Renal cortical epithelial cell (primary cell): ENCODE measurements at places on chromosomes 12 and 14.

GRCh38 chr14:80805136-80805535 is 136.4 kb downstream of the CEP128 start:
- no peak for DNase-seq

DNA sequence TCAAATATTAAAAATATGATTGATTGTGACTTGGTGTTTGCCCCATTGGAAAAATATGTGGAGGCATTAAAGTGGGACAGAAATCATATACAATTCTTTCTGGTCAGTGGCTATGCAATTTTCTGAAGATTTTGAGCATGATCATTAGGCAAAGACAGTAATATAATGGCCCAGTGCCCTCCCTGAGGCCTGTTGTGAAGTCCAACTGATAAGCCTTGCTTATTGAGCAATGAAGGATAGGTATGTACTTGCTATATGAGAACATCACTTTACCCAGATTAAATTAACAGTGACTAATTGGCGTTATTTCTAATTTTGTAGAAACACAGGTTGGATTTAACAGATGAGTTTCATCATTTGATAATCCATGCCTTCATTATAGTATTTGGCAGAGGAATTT is 57.1 kb downstream of the NKX2-1 start:
- no peak for DNase-seq

GRCh38 chr12:89775063-89775985 is 66.7 kb upstream of the ATP2B1 start:
- peak; percentile 91 for DNase-seq

GRCh38 chr14:20809917-20810316 is 7.3 kb upstream of the RNASE1 start:
- no peak for DNase-seq

GRCh38 chr12:27979145-27979544 is 6.6 kb upstream of the PTHLH start:
- DNase-seq, result no peak

GRCh38 chr12:93100610-93101009 is 171.5 kb upstream of the EEA1 start:
- no peak for DNase-seq

DNA sequence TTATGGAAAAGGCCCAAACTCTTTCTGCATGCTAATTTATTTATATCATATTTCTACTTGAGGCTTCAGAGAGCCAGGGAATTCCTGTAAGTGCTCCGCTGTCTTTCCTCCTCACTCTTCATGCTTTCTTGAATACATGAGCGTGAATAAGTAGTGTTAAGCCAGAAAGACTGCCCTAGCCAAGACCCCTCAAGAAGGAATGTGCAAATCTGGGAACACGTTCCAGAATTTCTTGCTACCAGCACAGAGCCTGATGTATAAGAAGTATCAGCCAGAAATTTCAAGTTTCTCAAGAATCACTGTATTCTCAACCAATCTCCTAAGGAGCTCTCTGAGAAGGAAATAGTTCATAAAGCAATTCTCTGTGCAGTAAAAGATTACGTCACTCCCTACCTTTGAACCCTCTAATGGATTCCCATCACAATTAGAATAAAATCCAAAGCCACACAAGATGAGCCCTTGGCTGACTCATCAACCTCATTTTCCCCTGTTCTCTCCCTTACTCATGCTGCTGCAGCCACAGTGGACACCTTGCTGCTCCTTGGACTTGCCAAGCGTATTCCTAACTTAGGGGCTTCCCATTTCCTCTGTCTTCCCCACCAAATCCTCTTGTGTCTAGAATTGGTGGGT is 6.9 kb upstream of the TSPAN8 start:
- peak; percentile 97 for DNase-seq

GRCh38 chr12:113202300-113203075 is 17.0 kb downstream of the RITA1 start:
- DNase-seq, result no peak

GRCh38 chr12:25156061-25156460 is 38.9 kb downstream of the DNAI7 start:
- DNase-seq, result no peak

- DNase-seq, result no peak
Measured at GRCh38 chr12:2765052-2765451, 29.7 kb upstream of the FKBP4 start.

- DNase-seq, result no peak
Measured at GRCh38 chr12:42118136-42118879, 26.4 kb downstream of the GXYLT1 start.

DNA sequence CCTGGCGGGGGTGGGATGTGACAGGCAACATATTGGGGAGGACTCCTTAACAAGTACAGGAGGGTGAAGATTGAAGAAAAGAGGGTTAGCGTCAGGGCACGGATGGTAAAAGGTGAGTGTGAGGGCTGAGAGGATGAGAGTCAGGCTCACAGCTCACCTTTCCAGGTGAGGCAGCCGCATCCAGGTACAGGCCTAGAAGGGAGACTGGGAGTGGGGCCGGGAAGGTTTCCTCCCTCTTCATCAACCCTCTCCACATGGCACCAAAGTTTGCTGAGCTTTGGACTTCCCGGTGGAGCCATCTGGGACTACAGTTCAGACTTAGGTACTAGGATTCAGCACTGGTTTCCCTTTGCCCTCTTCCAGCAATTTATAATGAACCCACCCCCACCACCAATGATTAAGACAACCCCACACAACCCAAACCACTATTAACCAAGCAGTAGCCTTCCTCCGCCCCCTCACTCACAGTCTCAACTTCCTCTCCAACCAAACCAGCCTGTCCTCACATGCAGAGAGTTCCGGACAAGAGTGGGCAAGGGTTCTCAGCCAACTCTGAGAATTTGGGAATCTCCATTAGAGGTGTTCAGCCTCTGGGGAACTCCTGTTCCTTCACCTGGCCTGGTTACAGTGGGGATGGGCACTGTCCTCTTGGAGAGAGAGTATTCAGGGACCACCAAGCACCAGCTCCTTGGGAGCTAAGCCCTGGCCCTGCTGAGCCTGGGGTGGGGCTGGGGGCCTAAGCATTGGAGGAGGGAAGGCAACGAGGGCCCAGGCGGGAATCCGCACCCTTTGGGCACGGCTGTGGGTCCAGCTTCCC is 2.4 kb upstream of the HOXC4 start:
- DNase-seq, result peak; percentile 31

- DNase-seq, result no peak
Measured at GRCh38 chr12:99068993-99069747, 424.1 kb downstream of the APAF1 start.

DNA sequence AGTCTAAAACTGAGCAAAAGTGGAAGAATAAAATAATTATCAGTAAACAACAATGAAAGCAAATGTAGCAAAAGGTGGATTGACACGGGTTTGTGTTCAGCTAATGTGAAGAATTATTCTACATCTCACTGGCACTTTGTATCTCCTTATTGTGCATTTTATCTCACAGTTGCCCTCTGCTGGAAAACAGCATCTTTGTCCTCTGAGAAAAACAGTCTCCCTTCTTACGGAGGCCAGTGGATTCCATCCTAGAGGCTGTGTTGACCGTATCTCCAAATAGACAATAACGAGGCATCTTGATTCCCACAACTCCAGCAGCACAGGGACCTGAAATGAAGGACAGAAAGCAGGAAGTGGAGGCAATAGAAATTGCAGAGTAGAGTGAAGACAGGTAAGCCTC is 51.3 kb upstream of the PLBD1 start:
- peak; percentile 36 for DNase-seq

DNA sequence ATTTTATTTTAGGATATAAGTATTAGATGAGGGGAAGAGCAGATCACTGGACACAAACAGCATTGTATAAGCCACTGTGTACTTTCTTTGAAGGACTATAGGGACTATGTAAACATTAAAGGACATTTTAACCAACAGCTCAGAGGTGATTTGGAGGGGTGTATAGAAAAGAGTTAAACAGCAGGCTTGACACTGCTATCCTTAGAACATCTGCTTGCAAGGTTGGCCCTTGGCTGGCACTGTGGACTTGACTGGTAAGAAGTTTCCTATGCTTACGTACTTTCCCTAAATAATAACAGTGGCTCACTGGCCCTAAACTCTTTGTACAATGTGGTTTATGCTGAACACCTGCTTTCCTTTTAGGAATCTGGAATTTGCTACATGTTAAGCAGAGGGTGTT is 28.7 kb downstream of the ZFYVE26 start:
- DNase-seq, result no peak

DNA sequence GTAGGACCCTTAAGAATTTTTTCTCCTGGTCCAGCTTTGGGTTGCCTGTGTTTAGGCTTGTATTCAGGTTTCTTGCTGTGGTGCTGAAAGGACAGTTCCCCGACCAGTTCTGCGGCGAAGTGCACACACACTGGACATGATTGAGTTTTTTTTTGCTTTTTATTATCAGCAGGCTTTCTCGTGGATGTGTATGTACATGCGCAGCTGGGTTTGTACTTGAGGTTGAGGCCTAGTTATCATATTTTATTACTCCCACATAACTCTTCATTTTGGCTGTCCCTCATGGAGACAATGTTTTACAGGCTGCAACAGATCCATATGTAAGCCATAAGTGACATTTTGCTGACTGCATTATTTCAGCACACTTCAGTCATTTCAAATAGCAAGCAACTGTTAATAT is 2.5 kb downstream of the SCN8A start:
- peak; percentile 54 for DNase-seq

GRCh38 chr12:109346920-109347319 is 780 bp upstream of the MYO1H start:
- no peak for DNase-seq

- DNase-seq, result no peak
Measured at GRCh38 chr12:61272441-61272840, 987.8 kb upstream of the USP15 start.

DNA sequence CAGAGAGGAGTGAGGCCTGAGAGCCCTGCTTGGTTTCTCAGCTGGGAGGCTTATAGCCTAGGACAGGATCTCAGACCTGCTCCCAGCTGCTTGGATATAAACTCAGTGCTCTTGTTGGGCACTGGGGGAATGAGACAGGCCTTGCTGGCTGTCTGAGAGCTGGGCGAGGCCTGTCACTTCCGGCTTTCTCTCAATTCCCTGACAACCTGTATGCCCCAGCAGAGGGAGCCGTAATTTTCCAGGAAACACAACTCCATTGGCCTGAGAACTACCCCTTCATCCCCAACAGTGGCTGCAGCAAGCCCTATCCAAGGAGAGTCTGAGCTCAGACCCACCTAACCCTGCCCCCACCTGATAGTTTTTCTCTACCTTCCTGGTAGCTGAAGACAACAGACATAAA is 258.3 kb upstream of the STXBP6 start:
- DNase-seq, result no peak
